ENCODE measurements at places on chromosomes 6 and 20. TPM values are rescaled to one million over a fixed set of nuclear protein-coding genes. Genes with fewer than 3 reads are reported as not detected.

Gene ELOVL4
- total RNA-seq = 0.30 TPM

Gene F13A1
- total RNA-seq = 49.4 TPM

Gene HUS1B
- total RNA-seq = 1.1 TPM

Gene RBPJL
- 0.74 TPM for total RNA-seq

Gene MAP1LC3A
- 44.8 TPM for total RNA-seq

Gene SPATA25
- 1.5 TPM for total RNA-seq

Gene FAXC
- total RNA-seq = 0.44 TPM

Gene C6orf132
- total RNA-seq = 35.1 TPM

Gene PRSS35
- total RNA-seq = 0.11 TPM

Gene MYMX
- total RNA-seq = not detected

Gene PTK6
- total RNA-seq = 69.0 TPM

Gene GMPR
- 4.7 TPM for total RNA-seq

Gene ANGPT4
- total RNA-seq = not detected

Gene PTCRA
- total RNA-seq = not detected

Gene RRAGD
- 4.4 TPM for total RNA-seq

GRCh38 chr20:40956542-40957264, 71.9 kb upstream of the TOP1 start:
- no peak overlapping the region for H3K4me3 ChIP-seq
- DNase-seq = peak; percentile 15
- no peaks in the 10 kb centered on the region for H3K36me3 ChIP-seq
- H3K4me1 ChIP-seq = no peaks in the 10 kb centered on the region
- H3K27me3 ChIP-seq = no peaks in the 10 kb centered on the region

DNA sequence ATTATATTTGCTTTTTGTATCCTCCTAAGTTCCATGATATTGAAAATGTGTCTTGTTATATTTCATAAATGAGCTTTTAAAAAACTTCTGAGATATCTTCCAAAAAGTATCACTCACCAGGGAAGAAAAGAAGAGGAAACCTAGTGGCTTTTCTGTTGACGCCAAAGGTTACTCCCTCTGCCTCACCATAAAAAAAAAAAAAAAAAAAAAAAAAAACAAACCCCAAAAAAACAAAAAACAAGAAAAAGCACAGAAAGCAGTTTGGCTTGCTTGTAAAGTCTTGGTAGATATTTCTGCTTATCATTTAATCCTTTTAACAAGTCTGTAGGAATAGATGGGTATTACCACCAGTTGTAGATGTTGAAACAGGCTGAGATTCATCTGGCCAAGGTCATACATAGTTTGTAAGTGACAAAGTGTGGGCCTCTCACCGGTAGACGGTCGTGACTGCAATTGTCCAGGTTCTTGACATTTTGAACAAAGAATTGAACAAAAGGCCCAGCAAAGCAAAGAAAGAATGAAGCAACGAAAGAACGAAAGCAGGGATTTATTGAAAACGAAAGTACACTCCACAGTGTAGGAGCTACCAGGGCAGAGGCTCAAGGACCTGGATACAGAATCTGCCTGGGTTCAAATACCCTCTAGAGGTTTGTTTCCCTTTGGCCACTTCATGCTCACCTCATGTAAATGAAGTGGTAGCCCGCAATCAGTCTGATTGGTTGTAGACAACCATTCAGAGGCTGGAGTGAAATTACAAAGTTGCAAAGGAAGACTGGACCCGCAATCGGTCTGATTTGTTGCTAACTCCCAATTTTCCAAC, 11.6 kb upstream of the ELOVL5 start:
- H3K27ac ChIP-seq = peak overlapping the region; percentile 96
- H3K4me1 ChIP-seq = no peaks in the 10 kb centered on the region
- H3K4me3 ChIP-seq = peak overlapping the region; percentile 57
- H3K36me3 ChIP-seq = no peaks in the 10 kb centered on the region

- no peaks in the 10 kb centered on the region for H3K36me3 ChIP-seq
- no peak overlapping the region for H3K27ac ChIP-seq
- no peak overlapping the region for H3K4me3 ChIP-seq
- no peaks in the 10 kb centered on the region for H3K27me3 ChIP-seq
These were observed 20.7 kb upstream of the TBC1D22B start for GRCh38 chr6:37236921-37237320.

- no peaks in the 10 kb centered on the region for H3K27me3 ChIP-seq
- H3K27ac ChIP-seq = no peak overlapping the region
- DNase-seq = no peak
- H3K4me1 ChIP-seq = no peaks in the 10 kb centered on the region
- no peak overlapping the region for H3K4me3 ChIP-seq
These were observed 73.3 kb downstream of the ADGRG6 start for GRCh38 chr6:142374965-142375733.

GRCh38 chr20:13222319-13222716, 1.2 kb downstream of the ISM1 start:
- H3K4me3 ChIP-seq = peak overlapping the region; percentile 32
- H3K27ac ChIP-seq = no peak overlapping the region
- DNase-seq = no peak
- peaks cover 38% of the 10 kb centered on the region for H3K27me3 ChIP-seq

DNA sequence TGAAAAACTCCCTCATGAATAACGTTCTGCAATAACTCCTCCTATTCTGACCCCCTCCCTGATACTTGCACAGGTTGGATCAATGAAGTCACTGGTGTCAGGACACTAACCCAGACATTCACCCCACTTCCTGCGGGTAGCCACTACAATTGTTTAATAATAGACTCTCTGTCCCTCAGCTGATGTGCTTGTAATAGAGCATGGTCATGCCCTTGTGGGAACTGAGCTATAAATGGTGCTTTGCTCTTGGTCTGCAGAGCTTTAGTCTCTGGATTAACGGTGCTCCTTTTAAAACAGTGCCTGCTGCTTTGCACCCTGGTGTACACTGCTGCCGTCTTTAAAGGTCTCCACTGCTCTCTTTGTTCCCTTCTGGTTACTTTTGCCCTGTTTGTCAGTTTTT, 127.3 kb downstream of the BACH2 start:
- no peaks in the 10 kb centered on the region for H3K36me3 ChIP-seq
- no peak overlapping the region for H3K4me3 ChIP-seq
- no peaks in the 10 kb centered on the region for H3K27me3 ChIP-seq

DNA sequence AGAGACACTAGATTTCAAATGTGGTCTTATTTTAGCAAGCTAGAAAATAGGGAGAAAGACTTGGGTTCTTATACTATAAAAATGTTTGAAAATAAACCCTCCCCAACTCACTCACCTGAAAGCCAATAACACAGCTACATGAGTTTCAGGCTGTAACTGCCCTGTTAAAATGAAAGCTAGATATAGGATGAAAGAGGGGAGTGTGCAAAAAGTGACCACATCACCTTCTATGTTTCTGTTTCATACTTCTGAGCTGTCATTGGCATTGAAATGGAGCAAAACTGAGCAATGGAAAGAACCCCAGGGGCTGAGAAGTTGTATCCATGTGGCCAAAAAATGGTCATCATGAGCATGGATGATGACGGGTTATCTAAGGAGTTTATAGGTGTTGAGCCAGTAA, 148.1 kb upstream of the TENT5A start:
- H3K4me1 ChIP-seq = no peaks in the 10 kb centered on the region
- H3K27ac ChIP-seq = no peak overlapping the region
- DNase-seq = no peak

- H3K27ac ChIP-seq = no peak overlapping the region
- H3K36me3 ChIP-seq = no peaks in the 10 kb centered on the region
- DNase-seq = no peak
- H3K4me1 ChIP-seq = no peaks in the 10 kb centered on the region
- no peak overlapping the region for H3K4me3 ChIP-seq
These were observed 1003.1 kb downstream of the KIF16B start for GRCh38 chr20:15570156-15570555.

GRCh38 chr6:170277893-170278742, 12.8 kb downstream of the DLL1 start:
- H3K4me3 ChIP-seq = no peak overlapping the region
- H3K4me1 ChIP-seq = peaks cover 9% of the 10 kb centered on the region
- H3K27me3 ChIP-seq = no peaks in the 10 kb centered on the region
- no peaks in the 10 kb centered on the region for H3K36me3 ChIP-seq

DNA sequence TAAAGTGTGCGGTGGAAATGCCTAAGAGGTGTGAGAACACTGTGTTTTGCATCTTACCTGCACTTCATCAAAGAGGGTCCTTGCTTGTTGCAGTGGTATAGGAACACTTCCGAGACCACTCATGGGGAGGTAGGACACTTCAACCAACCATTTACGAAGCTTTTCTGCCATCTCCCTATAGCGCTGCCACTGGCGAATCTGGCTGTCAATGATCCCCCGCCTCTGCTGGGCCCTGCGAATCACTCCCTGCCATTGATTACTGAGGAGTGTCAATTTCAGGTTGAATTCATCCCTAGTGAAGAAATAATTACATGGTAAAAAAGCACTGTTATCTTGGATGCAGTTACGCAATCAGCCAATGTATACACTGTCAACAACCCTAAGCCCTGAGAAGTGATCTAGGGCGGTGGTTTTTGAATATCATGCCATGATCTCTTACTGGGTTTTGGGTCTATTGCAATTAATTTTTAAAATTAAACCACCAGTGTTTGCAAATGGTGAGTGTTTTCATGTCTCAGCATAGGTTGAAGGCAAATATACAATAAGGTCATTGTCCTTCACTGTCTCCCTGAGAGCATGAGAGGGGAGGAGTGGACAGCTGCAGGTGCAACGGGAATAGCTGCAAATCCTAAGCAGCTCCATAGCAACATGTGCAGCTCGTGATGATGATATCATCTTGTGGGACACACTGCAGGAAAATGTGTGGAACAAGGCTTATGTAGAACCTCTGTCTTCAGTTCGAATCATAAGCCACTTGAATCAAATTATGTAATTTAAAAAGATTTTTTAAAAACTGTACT, 400.6 kb downstream of the ESR1 start:
- no peak for DNase-seq
- H3K36me3 ChIP-seq = no peaks in the 10 kb centered on the region
- H3K4me1 ChIP-seq = no peaks in the 10 kb centered on the region
- H3K27me3 ChIP-seq = no peaks in the 10 kb centered on the region

GRCh38 chr6:25456249-25457040, 177.3 kb downstream of the CARMIL1 start:
- no peak overlapping the region for H3K4me3 ChIP-seq
- no peaks in the 10 kb centered on the region for H3K27me3 ChIP-seq
- no peaks in the 10 kb centered on the region for H3K4me1 ChIP-seq
- DNase-seq = no peak

DNA sequence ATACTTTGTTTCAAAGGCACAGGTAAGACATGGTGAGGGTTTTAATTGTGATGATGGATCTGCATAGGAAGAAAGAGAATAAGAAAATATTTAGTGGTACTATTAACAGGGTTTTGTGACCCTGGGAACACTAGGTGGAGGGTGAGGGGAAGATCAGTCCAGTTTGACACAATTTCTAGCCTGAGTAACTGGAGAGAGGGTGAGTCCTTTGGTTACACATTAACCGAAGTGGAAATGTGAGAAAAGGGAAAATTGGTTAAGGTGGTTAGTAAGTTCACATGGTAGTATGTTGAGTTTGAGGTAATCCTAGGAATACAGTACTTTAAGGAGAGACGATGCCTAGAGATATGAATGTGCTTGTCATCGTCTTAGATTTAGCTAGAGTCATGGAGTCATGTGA, 54.8 kb upstream of the POU3F2 start:
- no peaks in the 10 kb centered on the region for H3K4me1 ChIP-seq
- H3K36me3 ChIP-seq = no peaks in the 10 kb centered on the region
- peaks cover 3% of the 10 kb centered on the region for H3K27me3 ChIP-seq
- no peak overlapping the region for H3K27ac ChIP-seq
- H3K4me3 ChIP-seq = no peak overlapping the region

DNA sequence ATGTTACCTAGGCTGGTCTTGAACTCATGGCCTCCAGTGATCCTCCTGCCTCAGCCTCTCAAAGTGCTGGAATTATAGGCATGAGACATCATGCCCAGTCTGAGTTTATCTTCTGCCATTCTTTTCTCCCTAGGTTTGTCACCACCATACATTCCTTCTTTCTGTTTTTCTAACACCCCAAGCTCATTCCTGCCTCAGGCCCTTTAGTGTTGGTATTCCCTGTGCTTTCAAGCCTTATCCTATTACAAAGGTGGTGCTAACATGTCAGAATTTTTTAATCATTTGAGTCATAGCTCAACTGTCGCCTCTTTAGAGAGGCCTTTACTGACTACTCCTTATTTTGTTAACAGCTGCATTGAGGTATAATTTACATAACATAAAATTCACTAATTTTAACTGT, 221.1 kb upstream of the PRSS16 start:
- no peaks in the 10 kb centered on the region for H3K4me1 ChIP-seq
- no peaks in the 10 kb centered on the region for H3K27me3 ChIP-seq
- H3K27ac ChIP-seq = no peak overlapping the region
- no peak for DNase-seq

GRCh38 chr6:35603326-35604202, 85.2 kb downstream of the FKBP5 start:
- no peaks in the 10 kb centered on the region for H3K27me3 ChIP-seq
- H3K4me1 ChIP-seq = no peaks in the 10 kb centered on the region
- DNase-seq = no peak

- no peaks in the 10 kb centered on the region for H3K27me3 ChIP-seq
- no peak overlapping the region for H3K4me3 ChIP-seq
- DNase-seq = no peak
- no peaks in the 10 kb centered on the region for H3K36me3 ChIP-seq
- H3K27ac ChIP-seq = no peak overlapping the region
These were observed 72.2 kb upstream of the EEF1E1 start for GRCh38 chr6:8174571-8174970.

DNA sequence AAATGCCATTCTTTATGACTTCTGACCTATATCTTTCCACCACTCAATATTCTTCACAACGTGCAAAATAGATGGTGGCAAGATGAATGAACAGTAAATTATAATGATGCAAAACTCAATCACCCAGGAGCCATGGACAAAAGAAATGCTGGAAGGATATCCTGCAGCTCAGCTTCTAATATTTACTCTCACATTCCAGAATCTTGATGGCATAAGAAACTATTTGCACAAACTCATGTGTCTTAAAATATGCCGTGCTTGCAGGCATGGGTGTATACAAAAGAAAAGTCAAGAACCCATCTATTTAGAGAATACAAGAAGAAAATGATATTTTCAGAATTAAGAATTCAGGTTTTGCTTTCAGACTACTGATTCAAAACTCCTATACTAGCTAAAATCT, 217.8 kb downstream of the SLC35F1 start:
- no peak overlapping the region for H3K27ac ChIP-seq
- H3K4me3 ChIP-seq = no peak overlapping the region
- H3K4me1 ChIP-seq = no peaks in the 10 kb centered on the region

GRCh38 chr6:85062884-85063283, 298.5 kb upstream of the TBX18 start:
- no peak overlapping the region for H3K27ac ChIP-seq
- no peaks in the 10 kb centered on the region for H3K27me3 ChIP-seq
- no peaks in the 10 kb centered on the region for H3K36me3 ChIP-seq
- no peak overlapping the region for H3K4me3 ChIP-seq
- no peak for DNase-seq

- no peaks in the 10 kb centered on the region for H3K4me1 ChIP-seq
- no peaks in the 10 kb centered on the region for H3K36me3 ChIP-seq
- DNase-seq = no peak
- H3K27ac ChIP-seq = no peak overlapping the region
- H3K27me3 ChIP-seq = no peaks in the 10 kb centered on the region
These were observed 150.7 kb downstream of the DTNBP1 start for GRCh38 chr6:15512126-15512525.

- no peak for DNase-seq
- no peaks in the 10 kb centered on the region for H3K27me3 ChIP-seq
- no peaks in the 10 kb centered on the region for H3K4me1 ChIP-seq
- H3K27ac ChIP-seq = no peak overlapping the region
These were observed 100.3 kb downstream of the SMOC2 start for GRCh38 chr6:168541307-168541706.

GRCh38 chr6:117138425-117138824, 126.9 kb upstream of the VGLL2 start:
- DNase-seq = no peak
- no peaks in the 10 kb centered on the region for H3K4me1 ChIP-seq
- no peaks in the 10 kb centered on the region for H3K36me3 ChIP-seq
- H3K27me3 ChIP-seq = no peaks in the 10 kb centered on the region
- no peak overlapping the region for H3K27ac ChIP-seq
- no peak overlapping the region for H3K4me3 ChIP-seq

Data from colonic mucosa (tissue), 4 donors.